ENCODE measurements at places on chromosomes 1 and 21.

DNA sequence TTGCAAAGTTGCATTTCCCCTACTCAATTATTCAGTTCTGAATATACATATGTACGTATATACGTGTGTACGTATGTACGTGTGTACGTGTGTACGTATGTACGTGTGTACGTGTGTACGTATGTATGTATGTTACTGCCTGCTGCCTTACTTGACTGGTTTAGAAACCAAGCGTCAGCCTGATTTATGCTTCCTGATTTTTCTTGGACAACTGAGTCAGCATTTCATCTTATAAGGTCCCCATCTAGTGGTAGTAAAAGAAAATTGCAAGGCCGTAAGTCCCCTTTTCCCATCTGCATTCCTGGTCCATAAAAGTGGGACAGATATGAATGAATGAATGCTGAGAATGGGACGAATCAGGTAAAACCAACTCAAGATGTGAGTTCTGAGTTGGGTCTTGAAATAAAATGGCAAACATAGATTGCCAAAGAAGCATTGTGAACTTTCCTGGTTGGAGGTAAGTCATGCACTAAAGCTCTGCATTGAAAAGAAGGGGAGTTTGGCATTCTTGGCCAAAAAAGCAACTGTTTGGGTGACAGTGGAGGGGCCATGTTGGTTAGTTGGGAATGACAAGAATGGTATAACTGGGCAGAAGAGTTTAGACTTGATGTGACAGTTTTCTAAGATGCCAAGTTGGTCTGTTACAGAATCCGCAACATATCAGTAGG, 76.4 kb upstream of the DNAH14 start:
- no peak overlapping the region for H3K4me3 ChIP-seq
- H3K36me3 ChIP-seq: no peaks in the 10 kb centered on the region
- ATAC-seq: no peak
- H3K27me3 ChIP-seq: no peaks in the 10 kb centered on the region
- no peak overlapping the region for H3K27ac ChIP-seq

DNA sequence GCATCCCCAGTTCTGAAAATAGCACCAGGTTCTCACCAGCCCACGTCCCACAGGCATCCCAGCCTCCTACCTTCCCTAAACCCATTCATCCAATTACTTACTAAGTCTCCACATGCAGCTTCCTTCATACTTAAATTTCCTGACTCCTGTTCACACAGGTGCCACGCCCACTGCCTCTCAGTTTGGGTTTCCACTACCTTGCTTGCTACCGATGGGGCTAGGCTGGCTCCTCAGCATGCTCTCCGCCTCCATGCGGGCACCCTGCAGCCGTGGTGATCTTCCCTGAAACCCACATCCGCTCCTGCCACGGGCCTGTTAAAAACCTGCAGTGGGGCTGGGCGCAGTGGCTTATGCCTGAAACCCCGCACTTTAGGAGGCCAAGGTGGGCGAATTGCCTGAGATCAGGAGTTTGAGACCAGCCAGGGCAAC, 70.4 kb upstream of the ANGPTL1 start:
- peaks cover 68% of the 10 kb centered on the region for H3K4me1 ChIP-seq
- H3K27me3 ChIP-seq: no peaks in the 10 kb centered on the region
- H3K27ac ChIP-seq: no peak overlapping the region
- ATAC-seq: no peak
- no peaks in the 10 kb centered on the region for H3K36me3 ChIP-seq

GRCh38 chr1:8211883-8212579, 105.9 kb upstream of the SLC45A1 start:
- H3K27me3 ChIP-seq: no peaks in the 10 kb centered on the region
- H3K27ac ChIP-seq: no peak overlapping the region
- no peaks in the 10 kb centered on the region for H3K36me3 ChIP-seq
- H3K4me3 ChIP-seq: no peak overlapping the region
- peaks cover 29% of the 10 kb centered on the region for H3K4me1 ChIP-seq

GRCh38 chr1:58780836-58781452, 2.9 kb downstream of the JUN start:
- H3K36me3 ChIP-seq: no peaks in the 10 kb centered on the region
- H3K27ac ChIP-seq: peak overlapping the region; percentile 100
- H3K4me3 ChIP-seq: peak overlapping the region; percentile 42
- H3K4me1 ChIP-seq: peaks cover 27% of the 10 kb centered on the region

DNA sequence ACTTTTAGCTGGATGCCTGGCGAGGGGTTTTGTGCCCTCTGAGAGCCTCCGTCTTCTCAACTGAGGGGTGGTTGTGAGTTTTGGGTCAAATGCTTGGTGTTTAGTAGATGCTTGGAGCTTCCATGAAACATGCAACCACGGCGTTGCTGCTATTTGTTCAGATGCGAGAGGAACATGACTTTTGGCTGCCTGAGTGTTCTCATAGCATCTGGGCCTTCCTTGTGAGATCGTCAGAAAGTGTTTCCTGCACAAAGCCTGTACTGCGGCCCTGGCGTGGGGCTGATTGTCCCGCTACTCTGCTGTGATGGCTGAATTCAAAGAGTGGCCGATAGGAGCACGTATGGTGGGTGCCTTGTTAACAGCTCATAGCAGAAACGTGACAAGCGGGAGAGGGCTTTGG, 69.8 kb upstream of the FAM3B start:
- H3K4me3 ChIP-seq: no peak overlapping the region
- no peak overlapping the region for H3K27ac ChIP-seq
- no peaks in the 10 kb centered on the region for H3K36me3 ChIP-seq
- ATAC-seq: no peak
- H3K4me1 ChIP-seq: no peaks in the 10 kb centered on the region

DNA sequence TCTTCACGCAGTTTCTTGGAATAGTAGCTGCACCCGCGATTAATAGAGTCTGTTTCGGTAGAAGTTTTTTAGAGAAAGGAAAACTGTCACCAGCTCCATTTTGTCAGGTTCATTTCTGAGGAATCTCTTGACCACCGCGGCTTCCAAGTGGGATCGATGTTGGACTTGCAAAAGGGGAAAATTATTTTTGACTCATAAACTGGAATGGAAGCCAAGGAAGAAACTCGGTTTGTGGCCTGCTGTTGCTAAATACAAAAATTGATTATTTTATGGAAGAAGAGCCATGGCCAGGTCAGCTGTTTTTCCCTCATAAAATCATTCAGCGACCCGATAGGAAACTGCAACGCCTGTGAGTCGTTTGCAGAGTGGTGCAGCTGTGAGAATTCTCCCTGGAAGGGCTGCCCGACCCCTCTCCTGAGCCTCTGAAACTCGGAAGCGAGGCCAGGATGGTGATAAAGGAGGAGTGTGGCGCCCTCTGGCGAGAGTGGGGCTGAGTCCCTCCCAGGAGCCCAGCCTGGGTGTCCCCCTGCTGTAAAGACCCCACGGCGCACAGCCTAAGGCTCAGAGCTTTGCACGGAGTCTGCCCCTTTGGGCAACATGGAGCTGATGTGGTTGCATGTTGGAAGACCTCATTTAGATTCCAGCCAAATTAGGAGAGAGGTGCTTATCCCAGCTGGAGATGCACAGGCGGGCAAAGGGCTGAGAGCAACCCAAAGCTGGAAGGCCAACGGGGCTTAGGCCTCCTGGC, 83.6 kb upstream of the SLC25A33 start:
- H3K27me3 ChIP-seq: no peaks in the 10 kb centered on the region
- H3K27ac ChIP-seq: peak overlapping the region; percentile 19
- no peaks in the 10 kb centered on the region for H3K36me3 ChIP-seq

DNA sequence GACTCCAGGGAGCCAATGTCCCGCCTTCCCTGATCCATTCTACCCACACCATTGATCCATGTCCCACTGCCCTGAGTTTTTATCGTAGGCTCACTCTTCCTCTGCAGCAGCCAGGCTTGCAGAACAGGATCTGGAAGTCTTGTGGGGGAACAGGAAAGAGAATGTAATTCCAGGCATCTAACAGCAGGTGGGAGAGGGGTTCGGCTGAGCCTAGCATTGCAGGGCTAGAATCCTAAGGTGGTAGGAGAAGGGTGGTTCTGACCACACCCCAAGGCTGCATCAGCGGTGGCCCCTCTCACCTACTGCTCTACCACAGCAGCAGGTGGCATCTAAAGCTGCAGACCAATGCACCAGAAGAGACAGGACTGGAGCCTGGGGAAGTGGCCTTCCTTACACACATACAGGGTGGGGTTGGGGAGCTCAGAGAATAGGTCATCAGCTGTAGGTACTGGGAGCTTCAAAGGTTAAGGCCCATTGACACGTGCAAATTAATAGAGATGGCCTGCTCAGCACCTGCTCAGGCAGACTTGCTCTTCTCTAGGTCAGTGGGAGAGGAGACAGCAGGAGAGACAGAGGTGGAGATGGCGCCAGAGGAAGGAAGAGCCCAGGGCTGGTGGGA, 20.5 kb downstream of the KNCN start:
- ATAC-seq: no peak
- peaks cover 42% of the 10 kb centered on the region for H3K27me3 ChIP-seq
- H3K4me3 ChIP-seq: no peak overlapping the region
- no peak overlapping the region for H3K27ac ChIP-seq
- H3K4me1 ChIP-seq: peaks cover 16% of the 10 kb centered on the region
- H3K36me3 ChIP-seq: no peaks in the 10 kb centered on the region

DNA sequence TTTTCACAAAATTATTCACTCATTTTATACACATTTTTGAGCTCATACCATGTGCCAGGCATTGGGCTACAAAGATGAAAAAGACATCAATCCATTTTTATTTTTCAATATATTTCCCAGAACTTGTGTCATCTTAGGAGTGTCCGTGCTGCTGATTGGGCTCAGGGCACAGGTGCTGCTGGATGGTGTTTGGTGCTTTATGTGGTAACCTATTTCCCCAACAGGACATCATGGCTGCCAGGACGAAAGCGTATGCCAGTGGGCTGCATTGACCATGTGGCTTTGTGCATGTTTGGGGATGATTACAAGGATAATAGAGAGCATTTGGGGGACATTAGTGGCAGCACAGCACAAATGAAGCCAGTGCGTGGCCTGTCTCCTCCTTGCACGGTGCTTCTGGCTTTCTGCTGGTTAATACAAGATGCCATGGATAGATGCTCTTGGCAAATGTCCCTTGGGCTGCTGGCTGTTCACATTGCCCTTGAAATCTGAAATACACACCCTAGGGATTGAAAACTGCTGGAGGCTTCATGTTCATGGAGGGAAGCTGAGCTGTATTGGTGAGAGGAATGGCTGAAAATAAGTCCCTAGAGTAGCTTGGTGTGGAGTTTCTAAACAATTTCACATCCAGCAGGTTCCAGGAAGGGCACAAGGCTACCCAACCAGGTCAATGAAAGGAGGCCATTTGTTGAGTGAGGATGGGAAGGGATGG, 52.3 kb downstream of the TENT5C start:
- no peaks in the 10 kb centered on the region for H3K36me3 ChIP-seq
- no peaks in the 10 kb centered on the region for H3K4me1 ChIP-seq

- no peak overlapping the region for H3K4me3 ChIP-seq
- no peak for ATAC-seq
- H3K27ac ChIP-seq: no peak overlapping the region
- no peaks in the 10 kb centered on the region for H3K27me3 ChIP-seq
- no peaks in the 10 kb centered on the region for H3K36me3 ChIP-seq
- no peaks in the 10 kb centered on the region for H3K4me1 ChIP-seq
Measured at GRCh38 chr1:46380508-46380907, 13.6 kb upstream of the FAAH start.
